ENCODE measurements at places on chromosomes 5 and 9.

- DNase-seq, result no peak
Observed at GRCh38 chr5:134127376-134127861, 12.9 kb downstream of the TCF7 start.

DNA sequence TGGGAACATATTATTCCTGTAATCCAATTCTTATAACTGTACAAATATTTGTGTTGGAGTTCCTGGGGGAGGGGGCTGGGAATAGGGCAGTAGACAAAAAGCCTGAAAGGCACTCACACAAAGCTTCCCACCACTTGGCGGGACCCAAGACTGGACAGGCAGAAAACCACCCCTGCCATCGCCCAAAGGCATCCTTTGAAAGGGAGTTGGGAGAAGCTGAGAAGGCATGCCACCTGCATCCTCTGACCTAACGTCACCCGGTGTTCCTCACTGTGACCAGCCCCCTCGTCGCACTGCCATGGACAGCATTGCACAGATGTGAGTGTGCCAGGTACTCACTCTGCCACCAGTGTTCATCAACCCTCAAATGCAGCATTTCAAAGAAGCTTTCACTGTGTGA, 80.6 kb upstream of the SMIM23 start:
- DNase-seq, result no peak

DNA sequence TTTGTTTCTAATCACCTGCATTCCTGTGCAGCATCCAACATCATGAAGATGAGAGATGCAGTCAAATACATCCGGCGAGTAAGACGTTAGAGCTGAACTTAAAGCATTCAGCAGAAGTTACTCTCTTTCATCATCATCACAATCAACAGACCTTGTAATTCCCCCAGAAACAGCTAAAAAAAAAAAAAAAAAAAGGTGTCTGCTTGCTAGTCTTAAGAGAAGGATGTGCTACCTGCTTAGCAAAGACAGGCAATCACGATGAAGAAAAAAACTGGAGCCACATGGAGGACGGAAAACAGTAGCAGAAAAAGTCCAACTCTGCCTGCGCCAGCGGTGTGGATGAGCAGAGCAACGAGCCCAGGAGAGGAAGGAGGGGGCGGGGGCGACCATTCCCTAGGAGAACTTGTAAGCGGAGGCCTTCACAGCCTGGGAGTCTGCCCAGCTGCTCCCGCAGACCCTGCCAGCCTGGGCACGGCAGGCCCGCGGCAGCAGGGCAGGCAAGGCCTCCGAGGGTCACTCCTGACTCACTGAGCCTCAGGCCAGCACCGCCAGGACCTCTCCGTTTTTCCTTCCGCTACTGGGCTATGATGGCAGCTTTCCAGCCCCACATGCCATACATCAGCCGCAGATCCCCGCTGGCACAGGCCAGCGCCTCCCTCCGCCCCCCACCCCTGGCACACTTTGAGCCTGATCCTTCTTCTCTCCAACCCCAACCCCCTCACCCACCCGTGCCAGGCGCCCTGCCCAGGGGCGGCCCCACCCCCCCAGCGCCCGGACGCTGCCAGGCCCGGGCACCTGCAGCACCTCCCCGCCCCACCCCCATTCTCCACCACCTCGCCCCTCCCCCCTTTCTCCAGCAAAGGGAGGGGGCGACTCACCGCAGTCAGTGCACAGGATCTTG, 1.4 kb downstream of the NRG2 start:
- no peak for DNase-seq

- no peak for DNase-seq
Observed at GRCh38 chr9:14958989-14959388, 48.8 kb upstream of the FREM1 start.

DNA sequence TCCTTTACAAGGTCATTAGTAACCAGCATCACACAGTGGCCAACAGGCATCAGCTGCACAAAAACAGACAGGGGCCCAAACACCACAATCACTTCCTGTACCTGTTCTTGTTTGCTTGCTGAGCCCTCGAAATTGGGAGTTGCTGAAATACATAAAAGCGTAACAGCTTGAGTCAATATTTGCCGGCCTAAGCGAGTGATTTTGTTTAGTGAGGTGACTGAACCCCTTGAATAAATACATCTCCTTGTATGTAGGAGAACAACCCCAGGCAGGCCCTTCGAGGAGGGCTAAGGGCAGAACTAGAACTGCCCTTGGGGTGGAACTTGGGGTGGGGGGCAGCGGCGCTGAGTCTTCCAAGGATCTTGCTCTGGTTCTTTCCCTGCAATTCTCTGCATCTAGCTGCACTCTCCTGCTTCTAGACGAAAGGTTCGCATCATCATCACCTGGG, 502.5 kb downstream of the RASEF start:
- DNase-seq, result no peak

DNA sequence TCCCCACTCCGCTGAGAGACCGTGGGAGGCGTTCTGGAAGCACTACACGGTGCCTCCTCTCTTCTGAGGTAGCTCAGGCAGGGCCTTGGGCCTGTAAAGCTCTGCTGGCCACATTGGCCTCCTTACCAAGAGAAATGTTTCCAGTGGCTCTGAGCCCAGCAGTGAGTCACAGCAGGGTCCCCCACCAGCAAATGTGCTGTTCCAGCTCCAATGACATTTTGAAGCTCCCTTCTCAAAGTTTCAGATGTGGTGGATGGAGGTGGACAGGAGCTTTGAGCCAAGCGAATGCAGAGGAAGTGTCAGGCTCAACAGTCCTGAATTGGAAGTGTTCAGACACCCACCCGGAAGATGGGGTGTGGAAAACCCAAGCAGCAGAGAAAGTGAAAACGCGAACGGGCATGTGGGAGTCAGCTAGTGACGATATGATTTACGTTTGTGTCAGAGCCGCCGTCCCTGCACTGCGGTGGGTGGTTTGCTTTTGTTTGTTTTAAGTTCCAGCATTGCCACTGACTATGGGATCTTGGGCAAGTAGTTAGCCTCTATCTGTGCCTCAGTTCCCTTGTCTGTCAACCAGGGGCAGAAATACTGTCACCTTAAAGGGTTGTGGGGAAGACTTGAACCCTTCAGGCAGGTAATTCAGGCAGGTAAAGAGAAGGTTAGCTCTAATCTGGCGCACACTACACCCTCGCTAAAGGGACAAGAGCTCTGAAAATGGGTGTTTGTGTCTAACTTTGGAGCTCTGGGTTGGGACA, 38.2 kb downstream of the C5orf15 start:
- DNase-seq, result peak; percentile 8

DNA sequence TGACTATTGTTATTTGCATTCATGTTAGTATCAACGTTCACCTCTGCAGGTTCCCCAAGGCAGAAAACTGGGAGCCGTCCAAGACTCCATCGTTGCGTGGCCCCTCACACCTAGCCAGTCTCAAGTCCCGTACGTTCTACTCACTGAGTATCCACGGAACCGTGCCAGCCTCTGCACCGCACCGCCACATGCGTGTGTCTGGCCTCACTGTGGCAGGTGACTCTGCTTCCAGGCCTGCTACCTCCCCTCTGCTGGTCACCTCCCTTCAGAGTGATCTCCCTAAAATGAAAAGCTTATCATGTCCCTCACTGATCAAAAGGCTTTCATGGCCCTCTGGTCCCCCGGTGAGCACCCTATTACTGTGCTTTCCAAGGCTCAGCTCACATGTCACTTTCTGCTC, 108.1 kb downstream of the GABBR2 start:
- no peak for DNase-seq

DNA sequence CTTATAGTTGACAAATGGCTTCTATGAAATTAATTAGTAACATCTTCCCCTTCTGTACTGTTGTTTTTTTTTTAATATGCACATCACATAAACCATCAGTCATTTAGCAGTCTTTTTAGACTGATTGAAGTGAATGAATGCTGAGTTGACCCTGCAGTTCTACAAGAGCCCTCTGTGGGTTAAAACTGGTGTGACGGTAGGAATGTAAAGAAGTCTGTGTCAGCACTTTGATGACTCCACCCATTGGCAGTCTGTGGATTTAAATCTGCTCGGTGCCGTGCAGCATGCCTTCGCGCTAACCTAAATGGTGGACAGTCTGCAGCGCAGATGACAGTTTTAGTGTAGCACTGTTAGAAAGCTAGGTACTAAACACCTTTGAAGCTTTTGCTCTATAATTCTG, 3.1 kb downstream of the GTF3C4 start:
- DNase-seq, result no peak

GRCh38 chr9:133045132-133045531, 14.3 kb downstream of the GTF3C5 start:
- no peak for DNase-seq

- no peak for DNase-seq
Observed at GRCh38 chr9:87109851-87110250, 162.5 kb upstream of the GAS1 start.

DNA sequence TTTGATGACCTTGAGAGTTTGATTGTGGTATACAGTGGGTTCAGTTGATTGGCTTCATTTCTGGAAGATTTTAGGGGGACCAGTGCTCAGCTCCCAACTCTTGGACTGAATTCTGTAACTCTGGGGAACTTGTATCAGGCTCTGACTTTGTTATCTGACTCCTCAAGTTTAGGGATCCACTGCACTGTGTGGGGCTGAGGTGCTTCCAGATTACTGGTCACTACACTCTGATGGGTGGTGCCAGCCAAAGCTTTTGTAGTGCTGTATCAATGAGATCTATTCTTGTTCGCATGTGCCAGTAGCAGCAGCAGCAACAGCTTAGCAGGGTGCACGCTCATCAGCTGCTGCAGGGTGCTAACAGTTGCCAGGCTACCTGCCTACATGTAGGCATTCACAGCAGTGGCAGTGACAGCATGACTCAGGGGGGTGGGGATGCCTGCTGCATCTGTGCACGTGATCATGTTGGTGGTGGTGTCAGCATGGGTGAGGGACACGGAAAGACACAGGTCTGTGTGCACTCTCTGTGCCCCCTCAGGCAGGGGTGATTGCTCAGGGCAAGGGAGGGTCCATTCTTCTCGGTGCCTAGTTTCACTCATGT, 438.8 kb upstream of the SEMA6A start:
- no peak for DNase-seq

DNA sequence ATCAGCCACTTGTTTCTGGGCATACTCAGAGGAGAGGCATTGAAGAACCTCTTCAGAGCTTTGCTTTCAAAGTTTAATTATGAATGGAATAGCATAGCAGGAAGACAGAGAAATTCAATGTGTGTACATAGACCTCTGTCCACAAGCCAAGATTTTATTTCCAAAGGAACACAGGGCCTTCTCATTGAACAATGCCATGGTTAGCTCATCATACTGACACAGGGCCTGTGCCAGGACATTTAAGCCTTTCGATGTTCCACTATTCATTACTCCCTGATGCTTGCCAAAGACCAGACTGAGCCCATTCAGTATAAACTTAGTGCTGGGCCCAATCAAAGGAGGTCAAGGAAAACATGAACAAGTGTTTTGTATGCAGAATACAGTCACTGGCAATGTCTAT, 280.8 kb downstream of the FBXL17 start:
- DNase-seq, result no peak

GRCh38 chr5:73797132-73797510, 171.1 kb downstream of the ARHGEF28 start:
- DNase-seq, result no peak

DNA sequence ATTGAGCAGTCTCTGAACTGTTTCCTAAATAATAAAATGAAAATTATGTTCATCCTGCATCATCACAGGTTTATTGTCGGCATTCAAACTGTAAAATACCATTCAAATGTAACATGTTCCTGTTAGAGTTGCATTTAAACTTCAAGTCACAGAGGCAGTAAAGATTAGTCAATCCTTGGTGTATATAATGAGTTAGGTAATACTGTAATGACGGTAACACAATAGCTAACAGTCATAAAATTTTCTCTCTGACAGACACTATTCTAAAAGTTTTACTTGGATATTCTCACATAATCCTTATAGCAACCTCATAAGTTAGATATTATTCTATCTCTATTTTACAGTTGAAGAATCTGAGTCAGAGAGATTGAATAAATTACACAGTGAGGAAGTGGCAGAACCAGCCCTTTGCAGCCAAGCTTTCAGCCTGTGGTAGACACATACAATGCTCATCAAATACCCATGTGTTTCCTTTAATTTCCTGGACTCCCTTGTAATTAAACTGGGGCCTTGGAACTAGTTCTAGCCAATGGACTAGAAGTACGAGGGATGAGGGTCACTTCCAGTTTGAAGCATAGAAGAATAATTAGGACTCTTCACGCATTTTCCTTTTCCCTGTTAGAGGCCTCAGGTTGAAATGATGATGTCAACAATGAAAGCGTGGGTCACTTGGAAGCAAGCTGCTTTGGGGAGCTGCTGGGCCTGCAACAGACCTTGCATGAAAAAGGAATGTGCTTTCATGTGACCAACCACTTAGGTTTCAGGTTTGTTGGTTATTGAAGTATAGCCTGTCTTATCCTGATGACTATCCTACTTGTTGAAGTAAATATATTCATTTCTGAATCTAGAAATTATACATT, 12.3 kb upstream of the CAST start:
- no peak for DNase-seq

- DNase-seq, result no peak
Observed at GRCh38 chr9:107489144-107489673, 360 bp downstream of the KLF4 start.

- no peak for DNase-seq
Observed at GRCh38 chr5:37836592-37837413, 3.0 kb downstream of the GDNF start.

DNA sequence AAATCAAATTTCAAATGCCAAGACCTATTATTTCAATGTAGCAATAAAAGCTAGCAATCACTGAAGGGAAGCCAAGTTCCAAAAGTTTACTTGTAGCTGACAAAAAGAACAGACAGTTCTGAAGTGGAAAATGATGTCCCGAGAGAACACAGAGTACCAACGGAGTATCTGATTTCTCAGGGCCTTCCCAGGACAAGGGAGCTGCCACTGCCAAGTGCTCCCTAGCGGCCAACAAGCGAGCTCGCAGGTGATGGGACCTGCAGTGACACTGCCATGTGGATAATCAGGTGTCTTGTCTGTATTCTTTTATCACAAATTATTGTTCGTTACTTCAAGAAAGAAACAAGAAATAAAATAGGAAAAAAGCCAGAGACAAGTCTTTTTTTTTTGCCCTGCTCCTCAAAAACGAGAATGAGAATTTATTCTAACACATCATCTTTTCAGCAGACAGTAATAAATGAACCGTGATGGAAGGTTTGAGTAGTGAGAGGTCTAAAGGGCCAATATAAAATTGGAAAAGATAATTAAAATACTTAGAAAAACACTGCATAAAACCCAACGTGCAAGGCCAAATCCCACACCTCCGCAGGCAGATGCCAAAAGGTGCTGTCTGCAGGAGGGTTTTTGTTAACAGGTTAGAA, 159.4 kb downstream of the MYO10 start:
- no peak for DNase-seq

DNA sequence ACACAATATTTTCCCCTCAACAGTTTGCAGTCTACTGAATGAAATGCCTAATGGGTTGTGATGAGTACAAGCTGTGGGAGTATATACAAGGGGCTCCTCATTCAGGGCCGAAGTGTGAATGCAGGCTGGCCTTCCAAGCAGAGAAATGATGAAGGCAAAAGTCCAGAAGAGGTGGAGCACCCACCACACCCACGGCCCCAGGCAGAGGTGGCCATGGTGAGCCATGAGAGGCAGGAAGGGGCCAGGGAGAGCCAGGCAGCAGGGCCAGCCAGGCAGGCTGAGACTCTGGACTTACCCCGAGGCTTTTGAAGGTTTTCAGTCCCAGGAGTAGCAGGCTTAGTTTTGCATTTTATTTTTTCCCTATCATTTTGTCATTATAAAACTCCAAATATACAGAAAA, 218.1 kb downstream of the AUH start:
- no peak for DNase-seq
